ENCODE measurements at places on chromosomes 1 and 21.

- DNase-seq: no peak
These were observed 345.7 kb downstream of the BARHL2 start for GRCh38 chr1:90371448-90371813.

DNA sequence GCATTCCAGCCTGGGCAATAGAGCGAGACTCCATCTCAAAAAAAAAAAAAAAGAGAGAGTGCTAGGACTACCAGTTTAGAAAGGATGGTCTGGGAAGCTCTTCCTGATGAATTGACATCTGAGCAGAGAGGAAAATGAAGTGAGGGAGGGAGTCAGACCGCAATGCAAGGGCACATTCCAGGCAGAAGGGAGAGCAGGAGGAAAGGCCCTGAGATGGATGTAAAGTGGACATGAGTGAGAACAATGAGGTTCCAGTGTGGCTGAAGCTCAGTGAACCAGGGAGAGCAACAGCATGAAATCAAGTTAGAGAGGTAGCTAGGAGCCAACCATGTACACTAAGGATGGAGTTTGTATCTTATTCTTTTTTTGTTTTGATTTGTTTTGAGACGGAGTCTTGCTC lies 55.9 kb upstream of the SPOCD1 start:
- DNase-seq: no peak

DNA sequence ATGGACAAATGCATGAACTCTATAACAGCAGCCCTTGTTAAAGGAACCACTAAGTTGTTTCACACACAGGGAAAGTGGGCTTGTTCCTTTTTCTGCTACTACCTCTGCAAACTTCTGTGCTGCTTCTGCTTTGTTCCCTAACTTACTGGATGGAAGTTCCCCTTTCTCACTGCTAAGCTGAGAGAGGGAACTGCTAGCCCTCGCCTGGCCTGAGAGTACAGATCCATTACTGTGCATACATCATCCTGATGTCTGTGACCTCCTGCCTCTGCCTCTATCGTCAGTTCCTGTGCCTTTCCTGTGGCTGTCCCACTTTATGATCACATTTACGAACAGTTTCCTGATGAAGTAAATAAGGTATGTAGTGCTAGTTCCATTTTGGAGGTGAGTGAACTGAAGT lies 3.5 kb downstream of the GNAT2 start:
- DNase-seq: no peak

DNA sequence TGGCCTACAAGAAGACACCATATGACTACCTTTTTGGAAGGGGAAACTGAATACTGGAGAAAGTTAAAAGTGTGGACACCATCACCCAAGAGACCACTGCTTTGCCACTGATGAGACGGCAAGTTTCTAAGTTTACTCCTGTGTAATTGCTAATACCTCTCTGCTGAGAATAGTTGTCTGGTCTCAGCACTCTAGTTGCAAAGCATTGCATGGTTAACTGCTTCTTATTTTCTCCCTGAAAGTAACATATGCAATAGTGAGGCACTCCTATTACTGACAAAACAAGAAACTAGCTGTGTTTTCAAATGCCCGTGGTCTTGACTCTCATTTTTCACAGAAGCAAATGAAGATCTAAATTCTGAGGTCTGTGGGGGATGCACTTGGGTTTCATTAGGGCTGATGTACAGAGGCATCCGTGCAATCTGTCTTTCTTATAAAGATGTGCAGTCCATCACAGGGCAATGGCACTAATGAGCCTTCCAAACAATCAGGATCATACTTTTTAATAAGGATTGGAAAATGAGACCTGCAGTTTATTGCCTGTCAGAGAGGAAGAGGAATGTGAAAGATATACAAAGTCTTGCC lies 62.9 kb downstream of the IFI44 start:
- no peak for DNase-seq

DNA sequence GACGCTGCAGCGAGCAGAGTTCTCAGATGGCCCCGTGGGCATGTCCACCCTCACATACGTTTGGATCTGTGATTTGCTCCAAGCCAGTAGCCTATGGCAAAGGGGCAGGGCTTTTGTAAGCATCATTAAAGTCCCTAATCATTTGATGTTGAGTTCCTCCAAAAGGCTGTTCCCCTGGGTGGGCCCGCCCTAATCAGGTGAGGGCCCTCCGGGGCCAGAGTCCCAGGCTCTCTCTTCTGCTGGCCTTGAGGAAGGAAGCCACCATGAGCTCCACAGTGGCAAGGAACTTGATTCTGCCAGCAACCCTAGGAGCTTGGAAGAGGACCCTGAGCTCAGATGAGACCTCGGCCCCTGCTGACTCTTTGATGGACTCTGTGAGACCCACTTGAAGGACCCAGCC lies 25.4 kb upstream of the AJAP1 start:
- DNase-seq: no peak

DNA sequence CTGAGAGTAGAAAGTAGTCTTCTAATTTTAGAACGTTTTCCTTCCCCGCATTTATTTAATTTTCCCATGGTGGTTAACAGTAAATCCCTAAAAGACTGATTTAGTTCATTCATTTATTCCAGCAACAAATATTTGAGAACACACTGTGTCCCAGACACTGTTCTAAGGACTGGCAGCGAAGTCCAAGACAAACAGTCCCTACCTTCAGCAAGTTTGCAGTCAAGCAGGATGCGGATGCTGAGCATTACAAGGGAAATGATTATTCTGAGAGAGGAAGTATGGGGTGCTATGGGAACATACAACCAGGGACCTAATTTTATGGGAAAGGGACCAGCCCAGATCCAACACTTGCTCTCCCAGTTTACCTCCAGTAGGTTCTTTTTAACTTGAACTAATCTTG lies 1.2 kb upstream of the C1orf74 start:
- no peak for DNase-seq
